Stimulated activated CD8-positive, alpha-beta memory T cell treated with anti-CD3 and anti-CD28 coated beads, Interleukin-7, amount 100 ng/mL, for 1 hour (primary cell): ENCODE measurements at places on chromosomes 5 and 9.

GRCh38 chr5:133525126-133525525 lies 87.2 kb downstream of the FSTL4 start:
- DNase-seq, result no peak

GRCh38 chr5:113218200-113218599 lies 216.6 kb downstream of the TSSK1B start:
- DNase-seq, result no peak

DNA sequence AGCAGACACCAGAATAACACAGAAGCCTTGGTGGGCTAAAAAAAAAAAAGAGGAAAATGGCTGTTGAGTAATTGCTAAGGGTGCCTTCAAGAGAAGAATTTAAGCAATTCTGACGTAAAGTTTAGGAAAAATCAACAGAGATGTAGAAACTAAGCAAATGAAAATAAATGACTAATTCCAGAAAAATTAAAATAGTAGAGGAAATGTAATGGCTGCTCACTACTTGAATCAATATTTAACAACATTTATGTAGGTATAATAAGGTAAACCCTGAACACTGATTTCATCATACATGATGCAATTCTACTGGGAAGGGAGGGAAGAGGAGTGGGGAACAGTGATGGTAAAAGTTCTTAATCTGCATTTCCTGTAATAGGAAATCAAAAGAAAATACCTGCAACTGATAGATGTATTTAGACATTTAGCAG lies 41.4 kb downstream of the PUM3 start:
- no peak for DNase-seq

- no peak for DNase-seq
These were observed 103.6 kb downstream of the C9orf152 start for GRCh38 chr9:110104261-110104809.

DNA sequence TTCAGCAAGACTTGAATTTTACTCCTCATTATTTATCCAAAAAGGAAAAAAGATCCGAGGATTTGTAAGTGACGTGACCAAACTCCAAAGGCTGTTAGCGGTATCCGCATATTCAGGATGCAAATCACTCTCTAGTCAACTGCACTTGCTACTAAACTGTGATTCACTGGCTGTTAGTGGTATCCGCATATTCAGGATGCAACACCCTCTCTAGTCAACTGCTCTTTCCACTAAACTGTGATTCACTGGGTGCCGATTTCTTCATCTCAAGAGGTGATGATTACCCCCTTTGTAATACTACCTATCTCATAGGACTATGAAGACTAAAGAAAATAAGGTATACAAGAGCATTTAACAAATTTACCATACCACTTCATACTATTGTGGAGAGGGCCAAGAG lies 5.7 kb downstream of the MAPKAP1 start:
- no peak for DNase-seq
